ENCODE measurements at places on chromosomes 13 and 19.

DNA sequence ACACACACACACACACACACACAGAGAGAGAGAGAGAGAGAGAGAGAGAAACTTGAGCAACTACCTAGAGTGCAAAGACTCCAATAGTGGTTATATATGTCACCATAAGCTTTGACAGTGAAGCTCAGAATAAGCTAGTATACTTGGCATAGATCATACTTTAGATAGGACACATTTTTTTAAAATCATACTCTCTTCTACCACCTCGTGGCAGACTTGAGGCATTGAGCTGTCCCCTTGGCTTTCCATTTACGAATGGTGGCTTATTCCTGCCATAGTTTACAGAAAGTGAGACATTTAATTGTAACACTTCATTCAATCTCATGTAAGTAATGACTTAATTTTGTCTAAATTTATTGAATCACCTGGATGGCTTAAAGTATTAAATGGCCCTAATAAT, 108.2 kb downstream of the EDNRB start:
- no peak for DNase-seq

DNA sequence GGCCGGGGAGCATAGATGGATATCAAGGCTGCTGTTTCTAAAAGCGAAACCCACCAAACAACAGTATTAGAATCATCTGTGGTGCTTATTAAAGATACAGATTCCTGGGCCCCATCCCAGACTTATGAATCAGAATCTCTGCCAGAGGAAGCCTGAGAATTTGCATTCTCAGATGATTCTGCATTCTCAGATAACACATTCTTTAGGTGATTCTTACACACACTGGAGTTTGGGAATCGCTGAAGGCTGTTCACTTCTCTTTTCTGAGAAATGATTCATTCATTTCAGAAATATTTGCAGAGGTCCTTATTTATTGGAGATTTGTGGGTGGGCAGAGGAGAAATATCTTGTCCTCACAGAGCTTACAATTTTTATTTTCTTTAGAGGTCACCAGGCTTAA, 24.4 kb downstream of the ALOX5AP start:
- no peak for DNase-seq

- DNase-seq: no peak
Measured at GRCh38 chr13:50990818-50991506, 81.4 kb downstream of the RNASEH2B start.

DNA sequence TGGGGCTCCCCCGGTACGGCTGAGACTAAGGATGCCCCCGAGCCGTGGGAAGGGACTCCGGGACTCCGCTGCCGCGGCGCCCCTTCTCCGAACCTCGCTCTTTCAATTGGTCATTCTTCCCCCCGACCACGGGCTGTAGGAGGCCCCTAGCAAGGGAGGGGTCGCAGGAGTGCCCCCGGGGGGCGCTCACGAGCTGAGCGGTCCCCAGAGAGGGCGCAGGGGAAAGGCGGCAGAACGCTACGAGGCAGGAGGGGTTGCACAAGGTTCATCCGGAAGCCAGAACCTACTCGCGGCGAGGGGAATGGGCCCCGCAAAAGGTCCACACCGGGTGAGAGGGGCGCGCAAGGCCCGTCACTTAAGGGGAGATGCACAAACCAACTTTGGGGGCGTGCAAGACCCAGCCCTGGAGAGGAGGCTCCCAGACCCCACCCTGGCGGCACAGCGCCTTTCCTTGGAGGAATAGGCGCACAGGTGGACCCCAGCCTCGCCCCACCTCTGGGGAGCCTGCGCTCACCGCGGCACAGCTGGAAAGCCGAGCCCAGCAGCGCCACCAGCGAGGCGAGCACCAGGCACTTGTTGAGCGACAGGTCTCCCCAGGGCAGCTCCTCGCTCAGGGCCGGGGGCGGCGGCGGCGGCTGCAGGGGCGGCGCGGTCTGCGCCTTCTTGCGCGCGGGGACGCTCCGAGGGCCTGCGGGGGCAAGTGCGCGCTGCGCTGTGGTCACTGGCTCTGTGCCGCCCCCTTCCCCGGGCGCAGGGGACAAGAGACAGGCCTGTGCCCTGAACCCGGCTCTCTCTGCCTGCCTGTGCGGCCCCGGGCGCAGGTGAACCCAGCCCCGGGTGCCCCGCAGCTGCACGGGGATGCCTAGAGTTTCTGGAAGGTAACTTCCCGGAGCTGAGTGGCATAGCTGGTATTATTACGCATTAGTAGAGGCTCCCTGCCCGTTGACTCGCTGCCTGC, 2.8 kb downstream of the JSRP1 start:
- no peak for DNase-seq

GRCh38 chr19:18814063-18814462, 17.7 kb upstream of the UPF1 start:
- no peak for DNase-seq

DNA sequence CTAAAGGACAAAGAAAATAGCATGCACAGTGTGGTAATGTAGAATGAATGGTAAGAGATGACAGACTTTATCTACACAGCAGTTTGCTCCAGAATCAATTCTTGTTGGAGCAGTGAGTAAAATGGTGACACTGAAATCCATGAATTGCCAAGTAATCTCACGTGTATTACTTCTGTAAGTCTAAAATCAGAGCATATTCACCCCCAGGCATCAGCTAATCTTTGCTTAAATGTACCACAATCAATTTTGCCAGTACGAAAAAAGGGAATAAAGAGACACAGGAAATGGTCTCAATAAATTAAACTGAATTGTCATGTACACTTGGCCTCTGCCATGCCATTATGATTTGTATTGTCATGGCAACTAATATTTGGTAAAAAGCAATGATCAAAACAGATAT, 294.2 kb downstream of the PCDH17 start:
- no peak for DNase-seq

DNA sequence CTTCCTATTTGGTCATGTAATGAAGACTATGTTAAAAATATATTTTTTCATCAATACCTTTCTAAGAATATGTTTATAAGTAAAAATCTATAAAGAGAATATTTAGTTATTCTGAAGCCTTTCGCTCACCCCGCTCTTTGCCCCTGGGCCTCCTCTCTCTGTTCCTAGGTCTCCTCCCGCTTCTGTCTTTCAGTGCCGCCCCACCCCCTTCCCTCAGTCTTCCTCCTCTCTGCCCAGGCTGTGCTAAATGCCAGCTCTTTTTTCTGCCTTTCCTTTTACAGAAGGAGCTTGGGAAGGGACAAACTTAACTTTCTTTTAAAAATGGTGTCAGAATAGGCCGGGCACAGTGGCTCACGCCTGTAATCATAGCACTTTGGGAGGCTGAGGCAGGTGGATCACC, 22.8 kb downstream of the HIF3A start:
- DNase-seq: no peak

DNA sequence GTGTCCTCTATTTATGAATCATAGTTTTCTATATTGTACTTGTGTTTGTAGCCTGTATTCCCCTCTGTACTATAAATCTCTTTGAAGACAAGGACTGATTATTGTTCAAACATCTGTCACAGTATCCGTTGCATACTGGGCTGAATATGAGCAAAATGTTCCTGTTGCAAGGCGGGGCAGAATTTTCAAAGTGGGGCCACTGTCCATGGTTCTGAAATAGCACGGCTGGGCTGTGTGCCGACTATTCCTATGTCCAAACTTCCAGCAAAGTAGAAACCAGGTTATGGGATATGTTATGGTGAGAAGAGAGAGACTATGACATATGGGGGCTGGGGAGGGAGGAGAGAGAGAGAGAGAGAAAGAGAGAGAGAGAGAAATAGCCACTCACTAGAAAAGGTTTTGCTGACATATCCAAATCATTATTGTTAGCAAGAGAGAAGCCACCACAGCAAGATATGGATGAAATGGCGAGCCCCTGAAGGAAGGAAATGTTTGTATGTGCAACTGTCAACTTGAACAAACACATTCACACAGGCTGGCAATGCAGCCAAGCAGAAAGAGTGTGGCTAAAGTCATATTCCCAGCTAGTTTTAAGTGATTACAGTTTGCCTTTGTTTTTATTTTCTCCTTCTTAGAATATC, 107.0 kb upstream of the GPR12 start:
- no peak for DNase-seq

- no peak for DNase-seq
Measured at GRCh38 chr19:36093687-36094086, 17.3 kb upstream of the OVOL3 start.

DNA sequence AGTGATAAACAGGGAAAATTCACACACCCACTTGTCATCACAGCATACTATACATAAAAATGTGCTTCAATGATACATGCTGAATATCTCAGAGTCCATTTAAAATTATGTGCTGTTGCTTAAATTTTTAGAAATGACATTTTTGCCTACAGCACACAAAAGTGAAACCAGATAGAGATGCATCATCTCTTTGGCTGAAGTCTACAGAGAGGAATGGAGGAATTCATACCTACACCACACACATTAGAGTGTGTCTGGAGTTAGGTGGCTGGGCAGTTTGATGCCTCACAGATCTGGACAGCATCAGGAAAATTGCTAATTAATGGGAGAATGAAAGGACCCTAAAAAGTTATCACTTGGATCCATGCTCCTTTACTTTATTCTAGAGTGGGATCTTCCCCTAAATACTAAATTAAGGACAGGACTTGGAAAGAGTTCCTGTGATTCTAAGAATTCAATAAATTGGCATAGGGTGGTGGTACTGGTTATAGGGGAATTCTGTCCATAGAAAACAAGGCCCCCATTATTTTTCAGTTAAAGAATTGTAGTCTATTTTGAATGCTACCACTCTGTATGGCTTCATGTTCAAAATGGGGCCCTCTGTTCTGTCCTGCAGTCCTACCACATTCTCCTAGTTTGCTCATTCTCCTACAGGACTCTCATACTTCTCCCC, 41.3 kb downstream of the RCBTB2 start:
- DNase-seq: no peak

DNA sequence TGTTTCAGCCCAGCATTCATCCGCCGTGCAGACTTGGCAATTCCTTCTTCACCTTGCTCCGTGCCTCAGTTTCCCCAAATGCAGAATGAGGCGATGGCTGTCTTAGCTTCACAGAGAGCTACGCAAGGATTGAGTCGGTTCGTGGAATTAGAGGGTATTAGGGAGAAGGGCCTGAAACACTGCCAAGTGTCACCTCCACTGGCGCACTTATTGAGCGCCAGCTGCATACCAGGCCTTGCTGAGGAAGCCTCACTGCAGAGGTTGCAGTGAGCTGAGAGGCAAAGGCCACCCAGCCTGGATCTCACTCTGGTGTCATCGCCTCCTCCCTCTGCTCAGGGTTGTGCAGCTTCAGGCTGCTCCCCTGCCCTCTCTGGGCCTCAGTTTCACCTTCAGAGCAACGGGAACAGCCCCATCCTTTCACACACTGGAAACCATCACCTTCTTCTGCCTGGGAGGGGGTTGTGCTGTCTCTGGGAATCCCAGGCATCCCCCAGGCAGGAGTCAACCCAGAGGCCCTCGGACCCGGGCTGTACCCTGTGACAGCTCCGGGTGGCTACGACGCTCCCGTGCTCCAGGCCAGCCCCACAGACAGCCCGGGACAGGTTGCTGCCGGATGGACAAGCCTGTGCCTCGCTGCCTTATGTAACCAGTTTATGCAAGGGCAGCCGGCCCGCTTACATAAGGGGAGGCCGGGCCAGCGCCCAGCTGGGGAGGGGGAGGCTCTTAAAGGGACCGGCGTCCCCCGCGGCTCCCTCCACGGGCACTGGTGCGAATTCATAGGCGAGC, 31.9 kb downstream of the NFIC start:
- no peak for DNase-seq

DNA sequence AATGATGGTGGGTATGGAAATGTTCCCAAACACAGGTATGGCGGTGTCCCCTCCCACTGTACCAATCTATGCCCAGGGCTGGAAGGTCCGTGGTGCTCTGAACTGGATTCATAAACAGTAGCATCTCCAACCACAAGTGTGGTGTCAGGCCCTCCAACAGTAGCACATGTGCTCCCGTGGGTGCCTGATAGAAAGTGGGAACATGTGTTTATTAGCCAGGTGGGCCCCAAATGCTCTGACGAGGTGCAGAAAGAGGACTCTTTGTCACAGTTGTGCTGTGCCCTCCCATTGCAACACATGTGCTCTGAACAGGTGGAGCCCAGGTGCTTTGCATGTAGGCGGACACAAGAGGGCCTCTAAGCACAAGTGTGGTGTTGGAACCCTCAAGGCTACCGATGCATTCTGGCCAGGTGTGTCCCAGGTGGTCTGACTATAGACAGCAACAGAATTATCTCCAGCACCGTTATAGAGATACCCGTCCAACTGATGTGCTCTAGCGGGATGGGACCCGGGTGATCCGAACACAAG, 75.4 kb upstream of the ZNF30 start:
- no peak for DNase-seq

DNA sequence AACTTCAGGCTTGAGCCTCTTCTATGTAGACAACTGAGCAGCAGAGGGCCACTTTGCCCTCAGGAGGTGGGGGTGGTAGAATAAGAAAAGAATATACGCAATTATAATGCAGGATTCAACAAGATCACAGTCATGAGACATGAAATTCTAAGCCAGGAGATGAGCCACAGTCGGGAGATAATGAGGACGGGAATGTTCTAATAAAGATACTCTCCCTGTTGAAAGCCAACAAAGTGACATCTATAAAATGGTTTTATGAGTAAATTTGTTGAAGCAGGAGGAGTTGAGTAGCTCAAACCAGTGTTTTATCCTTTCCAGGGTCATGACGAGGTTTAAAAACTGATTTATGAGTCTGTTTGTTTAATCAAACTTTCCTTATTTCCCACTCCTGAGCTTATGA, 152.0 kb upstream of the SERP2 start:
- no peak for DNase-seq

DNA sequence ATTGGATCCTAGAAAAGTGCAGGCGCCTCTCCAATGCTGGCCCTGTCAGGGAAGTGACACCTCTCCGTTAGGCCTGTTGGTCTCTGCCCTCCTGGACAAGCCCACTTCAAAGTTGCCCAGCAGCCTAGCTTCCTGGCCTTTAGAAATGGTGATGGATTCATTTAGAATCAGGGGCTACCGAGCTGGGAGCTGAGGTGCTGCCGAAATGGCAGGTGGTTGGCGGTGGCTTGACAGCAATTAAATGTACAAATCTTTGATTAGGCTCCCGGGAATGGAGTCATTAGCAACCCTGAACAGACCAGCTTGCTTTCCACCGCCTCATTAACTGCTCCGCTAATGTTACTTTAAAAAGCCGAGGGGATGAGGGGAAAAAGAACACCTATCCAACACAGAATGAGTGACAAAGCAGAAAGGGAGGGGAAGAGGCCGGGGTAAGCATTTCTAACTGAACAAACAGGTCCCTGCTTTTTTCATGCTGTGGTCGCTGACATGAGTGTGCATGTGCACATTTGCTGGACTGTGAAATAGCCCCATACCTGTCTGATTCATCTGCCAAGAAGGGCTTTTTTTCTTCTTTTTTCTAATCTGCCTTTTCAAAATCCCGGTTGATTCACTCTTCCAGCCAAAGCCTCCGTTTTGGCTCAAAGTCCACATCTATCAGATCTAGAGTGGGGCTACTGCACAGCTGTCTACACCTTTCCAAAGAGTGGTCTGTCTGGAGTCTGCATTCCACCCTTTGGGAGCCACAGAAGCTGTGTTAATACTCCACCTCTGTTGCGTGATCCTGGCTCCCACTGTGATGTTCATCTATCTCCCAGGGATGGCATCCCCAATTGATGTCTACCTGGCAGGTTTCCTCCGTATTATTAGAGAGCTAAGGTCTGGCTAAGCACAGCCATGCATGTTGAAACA, 431.9 kb downstream of the COG6 start:
- DNase-seq: no peak

- no peak for DNase-seq
Measured at GRCh38 chr13:30697996-30698401, 37.3 kb upstream of the ALOX5AP start.
